ENCODE measurements at places on chromosomes 1 and 21. TPM values are rescaled to one million over a fixed set of nuclear protein-coding genes. Genes with fewer than 3 reads are reported as not detected.

Gene C4BPA
- 0.11 TPM for polyA plus RNA-seq

Gene GGPS1
- polyA plus RNA-seq: 73.8 TPM

Gene LCE1D
- not detected for polyA plus RNA-seq

Gene RIIAD1
- 8.0 TPM for polyA plus RNA-seq

Gene CFAP74
- polyA plus RNA-seq: 5.0 TPM

Gene VSIG8
- 0.09 TPM for polyA plus RNA-seq

Gene PDC
- polyA plus RNA-seq: 0.56 TPM

Gene DENND4B
- polyA plus RNA-seq: 58.7 TPM

Gene MIXL1
- 0.92 TPM for polyA plus RNA-seq

Gene SIPA1L2
- polyA plus RNA-seq: 39.5 TPM

Gene HCRTR1
- polyA plus RNA-seq: 4.2 TPM

Gene DENND2D
- 3.7 TPM for polyA plus RNA-seq

Gene GJA9
- 1.0 TPM for polyA plus RNA-seq

Gene STK40
- polyA plus RNA-seq: 37.5 TPM

All from spinal cord (tissue), 10 donors.